ENCODE measurements at places on chromosomes 13 and 19.
A peak's percentile ranks its signal among the peaks of the same experiment; 100 is the strongest.

GRCh38 chr13:39688699-39689405 lies 33.4 kb downstream of the COG6 start:
- DNase-seq = no peak

DNA sequence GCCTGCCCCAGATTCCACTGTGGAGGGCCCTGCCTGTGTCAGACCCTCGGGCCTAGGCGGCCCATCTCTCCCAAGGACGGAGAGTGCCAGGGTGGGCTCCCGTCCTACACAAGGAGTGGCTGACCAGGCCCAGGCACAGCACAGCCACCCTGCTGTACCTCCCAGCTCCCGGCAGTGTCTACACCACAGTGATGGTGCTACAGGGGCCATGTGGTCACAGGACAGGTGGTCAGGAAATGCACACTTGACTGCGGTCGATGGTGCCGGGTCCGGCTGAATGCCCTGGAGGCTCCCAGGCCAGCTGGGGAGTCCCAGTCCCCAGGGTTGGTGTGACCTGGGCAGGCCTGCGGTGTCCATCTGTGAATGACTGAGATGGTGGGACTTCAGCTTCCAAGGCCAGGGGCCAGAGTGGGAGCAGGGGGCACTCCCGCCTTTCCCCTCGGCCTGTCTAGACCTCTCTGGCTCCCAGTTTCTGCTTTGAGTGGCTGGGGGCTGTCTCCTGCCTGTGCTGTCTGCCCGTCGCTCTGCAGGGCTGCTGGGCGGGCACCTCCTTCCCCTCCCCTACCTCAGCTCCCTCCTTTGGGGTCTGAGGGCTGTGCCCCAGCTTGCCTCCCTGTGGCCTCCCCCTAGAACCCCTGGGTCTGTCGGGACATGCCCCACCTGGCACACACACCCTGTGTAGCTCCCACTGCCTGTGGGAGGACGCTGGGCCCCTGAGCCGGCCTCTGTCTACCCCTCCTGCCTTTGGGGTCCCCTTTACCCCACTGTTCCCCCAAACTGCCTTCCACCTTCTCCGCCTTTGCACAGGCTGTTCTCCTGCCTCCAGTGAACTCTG lies 12.5 kb downstream of the DDA1 start:
- no peak for DNase-seq

- peak; percentile 25 for DNase-seq
These were observed 593 bp downstream of the ATP8B3 start for GRCh38 chr19:1811472-1811894.

DNA sequence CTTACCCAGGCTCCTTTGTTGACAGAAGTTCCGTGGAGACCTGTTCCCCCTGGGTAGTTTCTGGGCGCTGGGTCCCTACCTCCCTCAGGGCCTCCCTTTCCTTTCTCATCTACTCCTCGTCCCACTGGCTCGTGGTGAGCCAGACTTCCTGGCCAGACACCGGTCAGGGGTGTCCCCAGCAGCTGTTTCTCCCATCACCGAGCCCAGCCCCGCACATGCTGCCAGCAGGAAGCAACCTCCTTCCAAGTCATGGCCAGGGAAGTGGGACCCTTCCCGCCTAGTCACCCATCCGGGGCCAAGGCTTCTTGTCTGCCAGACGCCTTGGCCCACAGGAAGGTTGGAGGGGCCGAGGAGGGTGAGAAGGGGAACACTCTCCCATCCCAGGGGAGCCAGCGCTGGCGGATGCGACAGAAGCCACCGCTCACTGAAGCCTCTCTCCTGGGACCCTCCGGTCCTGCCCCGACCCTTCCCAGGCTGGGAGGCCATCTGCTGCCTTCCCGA lies 5.7 kb downstream of the PAK4 start:
- DNase-seq = no peak

GRCh38 chr13:112113348-112113747 lies 46.4 kb downstream of the SOX1 start:
- no peak for DNase-seq

DNA sequence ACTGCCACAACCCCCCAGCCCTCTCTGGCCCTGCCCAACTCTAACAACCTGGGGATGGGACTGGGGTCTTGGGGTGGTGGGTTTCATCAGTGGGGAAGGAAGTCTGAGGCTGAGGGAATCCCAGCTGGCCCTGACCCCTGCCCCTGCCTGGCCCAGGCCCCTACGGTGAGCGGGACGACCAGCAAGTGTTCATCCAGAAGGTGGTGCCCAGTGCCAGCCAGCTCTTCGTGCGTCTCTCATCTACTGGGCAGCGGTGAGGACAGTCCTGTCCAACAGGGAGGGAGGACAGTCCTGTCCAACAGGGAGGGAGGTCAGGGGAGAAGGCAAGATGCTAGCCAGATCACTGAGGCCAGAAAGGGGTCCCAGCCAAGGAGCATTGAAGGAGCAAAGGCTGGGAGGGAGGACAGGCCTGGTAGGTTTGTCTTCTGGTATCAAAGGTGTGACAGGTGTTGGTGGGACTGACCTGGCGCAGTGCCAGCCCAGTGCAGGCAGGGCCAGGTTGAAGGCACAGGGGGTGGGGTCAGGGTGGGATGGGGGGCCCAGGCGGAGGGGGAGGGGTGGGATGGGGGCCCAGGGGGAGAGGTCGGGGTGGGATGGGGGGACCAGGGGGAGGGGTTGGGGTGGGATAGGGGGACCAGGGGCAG lies 12.1 kb upstream of the LTBP4 start:
- no peak for DNase-seq

DNA sequence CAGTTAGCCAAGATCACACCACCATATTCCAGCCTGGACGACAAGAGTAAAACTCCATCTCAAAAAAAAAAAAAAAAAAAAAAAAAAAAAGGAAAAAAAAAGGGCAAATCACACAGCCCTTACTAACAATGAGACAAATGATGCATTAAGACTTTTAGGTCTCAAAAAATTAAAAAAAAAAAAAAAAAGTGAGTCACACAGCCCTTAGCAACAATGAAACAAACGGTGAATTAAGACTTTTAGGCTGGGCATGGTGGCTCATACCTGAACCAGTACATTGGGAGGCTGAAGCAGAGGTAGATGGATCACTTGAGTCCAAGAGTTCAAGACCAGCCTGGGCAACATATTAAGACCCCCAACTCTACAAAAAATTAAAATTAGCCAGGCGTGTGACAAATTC lies 32.4 kb upstream of the EIF3G start:
- DNase-seq = no peak

DNA sequence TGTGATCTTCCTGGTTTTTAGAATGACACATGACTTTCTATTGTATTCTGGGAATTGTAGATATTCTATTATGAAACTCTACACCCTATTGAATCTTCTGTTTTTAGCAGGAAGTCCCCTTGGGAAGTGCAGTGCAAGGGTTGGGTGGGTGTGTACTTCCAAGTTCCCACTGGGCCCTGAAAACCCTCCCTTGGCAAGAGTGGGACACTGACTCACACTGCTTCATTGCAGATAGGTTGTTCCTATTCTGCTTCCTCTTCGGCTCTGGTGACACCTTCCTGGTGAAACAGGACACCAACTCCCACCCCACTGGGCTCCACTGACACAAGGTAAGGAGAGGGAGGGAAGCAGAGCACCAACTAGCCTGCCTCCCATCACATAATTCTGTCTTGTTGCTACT lies 121.8 kb downstream of the KCTD12 start:
- no peak for DNase-seq

- no peak for DNase-seq
These were observed 45.7 kb upstream of the ZNF730 start for GRCh38 chr19:23071147-23071511.

GRCh38 chr19:11190501-11190900 lies 6.8 kb downstream of the KANK2 start:
- DNase-seq = no peak

GRCh38 chr19:52141203-52141602 lies 1.5 kb upstream of the ZNF616 start:
- DNase-seq = no peak

GRCh38 chr13:33945477-33945876 lies 127.5 kb downstream of the RFC3 start:
- no peak for DNase-seq

- DNase-seq = no peak
These were observed 18.7 kb upstream of the LILRA2 start for GRCh38 chr19:54554896-54555295.

GRCh38 chr13:34886987-34887386 lies 55.1 kb upstream of the NBEA start:
- DNase-seq = no peak

- DNase-seq = no peak
These were observed 17.4 kb downstream of the CHST8 start for GRCh38 chr19:33639035-33639681.

- no peak for DNase-seq
These were observed 188.2 kb downstream of the KCNRG start for GRCh38 chr13:50203256-50203941.

GRCh38 chr19:41302624-41303351 lies 7.2 kb upstream of the CCDC97 start:
- peak; percentile 43 for DNase-seq

DNA sequence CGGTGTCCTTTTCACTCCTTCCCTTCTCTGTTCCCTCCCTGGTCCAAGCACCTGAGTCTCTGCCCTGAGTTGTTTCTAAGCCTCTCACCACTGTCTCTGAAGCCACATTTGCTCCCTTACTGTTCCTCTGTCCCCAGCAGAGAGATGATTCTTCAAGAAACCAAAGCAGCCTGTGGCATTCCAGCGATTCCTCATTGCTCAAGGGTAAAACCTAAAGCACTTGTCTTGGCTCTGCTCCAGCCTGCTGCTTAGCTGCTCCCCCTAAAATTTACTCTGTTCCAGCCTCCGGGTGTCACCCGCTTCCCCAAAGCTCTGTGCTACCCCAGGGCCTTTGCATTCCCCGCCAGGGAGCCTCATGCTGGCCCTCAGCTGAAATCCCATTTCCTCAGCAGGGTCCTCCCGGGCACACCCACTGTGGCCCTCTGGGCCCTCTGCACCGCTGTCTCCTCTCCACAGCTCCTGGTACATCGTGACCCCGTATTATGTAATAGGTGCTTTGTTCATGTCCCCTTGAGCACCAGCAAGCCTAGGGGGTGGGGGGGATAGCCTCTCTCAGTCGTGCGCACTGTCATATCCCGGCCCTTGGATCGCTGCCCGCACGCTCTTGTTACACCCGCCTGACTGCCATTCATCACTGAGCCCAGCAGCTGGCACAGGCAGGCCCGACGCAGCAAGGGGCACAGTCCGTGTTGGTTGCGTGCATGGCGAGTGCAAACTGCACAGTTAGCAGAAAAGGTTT lies 15.8 kb downstream of the TECR start:
- no peak for DNase-seq

DNA sequence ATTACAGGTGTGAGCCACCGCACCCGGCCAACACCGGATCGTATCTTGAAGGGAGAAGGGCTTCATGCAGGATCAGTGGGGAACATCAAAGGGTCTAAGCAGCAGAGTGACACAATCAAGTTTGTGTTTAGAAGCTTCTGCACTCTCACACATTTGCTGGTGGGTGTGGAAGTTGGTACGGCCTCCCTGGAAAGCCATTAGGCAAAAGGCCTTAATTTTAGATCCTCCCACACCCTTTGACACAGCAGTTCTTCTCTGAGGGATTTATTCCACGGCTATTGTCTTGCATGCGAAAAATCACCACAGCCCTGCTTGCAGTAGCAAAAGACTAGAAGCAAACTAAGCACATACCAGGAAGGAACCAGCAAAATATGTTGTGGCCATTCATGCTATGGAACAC lies 18.3 kb upstream of the SLC1A5 start:
- no peak for DNase-seq

GRCh38 chr13:90680826-90681225 lies 666.7 kb upstream of the MIR17HG start:
- no peak for DNase-seq

- no peak for DNase-seq
These were observed 6.2 kb upstream of the DZIP1 start for GRCh38 chr13:95650696-95651095.

GRCh38 chr19:22332924-22333323 lies 46.7 kb downstream of the ZNF729 start:
- DNase-seq = no peak

DNA sequence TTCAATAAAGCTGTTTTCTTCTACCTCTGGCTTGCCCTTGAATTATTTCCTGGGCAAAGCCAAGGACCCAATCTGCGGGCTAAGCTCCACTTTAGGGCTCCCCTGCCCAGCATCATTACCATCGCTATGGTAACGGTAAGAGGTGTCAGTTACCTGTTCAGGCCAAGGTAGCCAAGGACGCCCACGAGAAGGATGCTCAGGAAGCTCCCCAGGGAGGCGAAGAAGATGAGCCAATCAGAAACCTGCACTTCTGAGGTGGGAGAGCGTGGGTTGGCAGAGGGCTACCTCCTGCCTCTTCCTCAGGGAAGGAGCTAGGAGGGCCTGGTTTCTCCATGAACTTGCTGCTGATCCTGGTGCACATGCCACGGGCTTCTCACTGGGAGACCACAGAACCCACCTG lies 24.7 kb downstream of the IL12RB1 start:
- DNase-seq = no peak

DNA sequence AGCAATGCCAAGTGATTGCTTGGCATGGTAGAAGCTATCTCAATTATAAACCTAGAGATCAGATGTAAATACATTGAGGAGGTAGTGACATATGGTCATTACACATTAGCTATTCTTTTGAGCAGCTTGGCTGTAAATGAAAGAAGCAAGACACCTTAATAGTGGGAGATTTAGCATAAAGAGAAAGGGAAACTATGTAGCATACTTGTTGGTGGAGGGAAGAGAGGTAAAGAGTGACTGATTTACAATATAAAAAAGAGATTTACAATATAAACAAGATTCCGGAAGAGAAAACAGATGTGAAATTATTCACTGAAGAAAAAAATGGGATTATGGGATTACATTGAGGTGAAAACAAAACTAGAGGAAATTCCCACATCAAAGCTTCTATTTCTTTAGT lies 2009.6 kb downstream of the OLFM4 start:
- DNase-seq = no peak

DNA sequence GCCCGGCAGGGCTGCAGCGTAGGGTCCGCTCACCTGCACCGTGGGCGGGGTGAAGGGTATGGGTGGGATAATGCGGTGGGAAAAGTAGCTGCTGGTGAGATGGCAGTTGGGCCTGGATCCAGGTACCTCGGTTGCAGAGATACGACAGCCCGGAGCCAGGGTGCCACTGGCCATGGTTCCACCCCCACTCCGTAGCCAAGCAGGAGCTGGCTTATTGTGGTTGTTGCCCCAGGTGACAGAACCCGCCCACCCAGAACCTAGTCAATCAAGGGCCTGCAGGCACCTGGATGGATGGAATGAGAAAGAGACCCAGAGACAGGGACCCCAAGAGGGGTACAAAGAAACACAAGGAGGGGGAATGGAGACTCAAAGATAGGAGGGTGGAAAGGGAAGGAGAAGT lies 3.5 kb upstream of the LHB start:
- no peak for DNase-seq

DNA sequence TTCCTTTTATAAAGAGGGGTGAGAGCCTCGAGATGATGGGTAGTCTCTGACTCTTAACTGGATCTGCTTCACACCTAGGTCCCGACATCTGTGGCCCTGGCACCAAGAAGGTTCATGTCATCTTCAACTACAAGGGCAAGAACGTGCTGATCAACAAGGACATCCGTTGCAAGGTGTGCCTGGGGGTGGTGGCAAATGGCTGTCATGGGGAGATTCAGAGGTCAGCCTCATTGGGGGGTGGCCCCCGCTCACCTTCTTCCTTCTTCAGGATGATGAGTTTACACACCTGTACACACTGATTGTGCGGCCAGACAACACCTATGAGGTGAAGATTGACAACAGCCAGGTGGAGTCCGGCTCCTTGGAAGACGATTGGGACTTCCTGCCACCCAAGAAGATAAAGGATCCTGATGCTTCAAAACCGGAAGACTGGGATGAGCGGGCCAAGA lies 1.6 kb downstream of the CALR start:
- DNase-seq = no peak

All from stimulated activated CD8-positive, alpha-beta memory T cell treated with anti-CD3 and anti-CD28 coated beads, Interleukin-4, amount 100 ng/mL, for 1 hour (primary cell).